ENCODE measurements at places on chromosomes 7 and 10. TPM values are rescaled to one million over a fixed set of nuclear protein-coding genes. Genes with fewer than 3 reads are reported as not detected.

Gene STEAP1B
- total RNA-seq: 0.73 TPM

Gene ACHE
- 4.0 TPM for total RNA-seq

Gene NPFFR1
- total RNA-seq: 0.05 TPM

Gene ASB15
- total RNA-seq: not detected

- no peak for DNase-seq
These were observed 43.1 kb downstream of the MET start for GRCh38 chr7:116715077-116715476.

- DNase-seq: no peak
These were observed 28.4 kb upstream of the PDLIM1 start for GRCh38 chr10:95319239-95319638.

DNA sequence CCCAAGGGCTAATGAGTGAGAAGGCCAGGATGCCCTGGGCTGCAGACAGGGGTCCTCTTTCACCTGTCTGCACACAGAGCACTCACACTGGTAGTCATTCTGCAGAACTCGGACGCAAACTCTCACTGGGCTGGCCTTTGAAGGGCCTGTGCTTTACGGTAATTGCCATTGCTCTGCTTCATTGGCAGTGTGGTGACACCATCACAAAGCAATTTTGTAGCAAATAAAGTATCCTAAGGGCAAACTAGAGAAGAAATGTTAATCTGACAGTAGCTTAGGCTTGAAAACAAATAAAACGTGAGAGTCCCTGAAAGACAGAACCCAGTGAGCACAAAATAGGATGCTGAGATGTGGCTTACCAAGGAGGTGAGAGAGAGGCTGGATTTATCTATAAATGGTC, 30.6 kb upstream of the FIGNL1 start:
- no peak for DNase-seq

DNA sequence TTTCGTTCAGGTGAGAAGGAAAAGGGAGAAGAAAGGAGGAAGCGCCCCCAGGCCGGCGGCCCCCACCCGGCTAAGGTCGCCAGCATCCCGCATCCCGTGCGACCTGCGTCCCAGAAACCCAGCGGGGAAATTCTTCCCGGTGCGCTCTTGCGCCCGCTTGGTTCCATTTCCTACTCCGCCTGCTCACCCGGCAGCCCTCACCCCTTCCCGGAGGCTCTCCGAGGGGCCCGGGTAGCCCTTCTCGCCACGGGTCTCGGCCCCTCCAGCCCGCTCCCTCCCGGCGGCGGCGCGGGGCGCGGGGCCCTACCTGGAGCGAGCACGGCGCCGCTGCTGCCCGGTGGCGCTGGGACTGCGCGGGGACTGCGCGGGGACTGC, at the start of gene PRKCQ:
PRKCQ (minus strand) TSS at position 373 of the 375 bp plus-strand sequence. CDS start 65,141 bp downstream, outside the sequence.
- DNase-seq: peak; percentile 46

- no peak for DNase-seq
These were observed 51.7 kb upstream of the FZD1 start for GRCh38 chr7:91212582-91212981.

DNA sequence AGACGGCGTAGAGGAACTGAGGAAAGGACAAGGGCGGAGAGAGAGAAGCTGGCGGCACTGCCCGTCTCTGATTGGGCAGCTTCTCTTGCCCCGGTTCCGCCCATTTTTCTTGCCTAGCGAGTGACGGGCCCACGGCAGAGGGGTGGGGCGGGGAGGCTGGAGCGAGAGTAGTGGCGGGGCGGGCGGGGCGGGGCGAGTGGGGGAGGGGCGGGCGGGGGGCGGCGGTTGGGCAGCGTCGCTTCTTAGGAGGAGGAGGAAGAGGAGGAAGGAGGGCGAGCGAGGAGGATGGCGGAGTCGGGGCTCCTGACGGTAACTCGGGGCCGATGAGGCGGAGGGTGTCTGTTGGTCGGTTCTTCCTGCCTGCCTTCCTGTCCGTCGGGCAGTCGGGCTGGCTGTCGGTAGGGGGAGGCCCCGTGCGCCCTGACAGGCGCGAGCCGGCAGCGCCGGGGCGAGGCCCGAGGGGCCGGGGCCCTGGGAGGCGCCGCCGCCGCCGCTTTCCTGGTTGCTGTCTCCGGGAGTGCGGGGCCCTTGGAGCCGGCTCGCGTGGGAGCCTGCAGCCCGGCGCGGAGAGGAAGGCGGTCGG, at the start of gene SHOC2:
SHOC2 (plus strand) TSS at position 256 of the 583 bp plus-strand sequence. CDS start 44,755 bp downstream, outside the sequence.
- no peak for DNase-seq
